ENCODE measurements at places on chromosomes 2 and 18.

DNA sequence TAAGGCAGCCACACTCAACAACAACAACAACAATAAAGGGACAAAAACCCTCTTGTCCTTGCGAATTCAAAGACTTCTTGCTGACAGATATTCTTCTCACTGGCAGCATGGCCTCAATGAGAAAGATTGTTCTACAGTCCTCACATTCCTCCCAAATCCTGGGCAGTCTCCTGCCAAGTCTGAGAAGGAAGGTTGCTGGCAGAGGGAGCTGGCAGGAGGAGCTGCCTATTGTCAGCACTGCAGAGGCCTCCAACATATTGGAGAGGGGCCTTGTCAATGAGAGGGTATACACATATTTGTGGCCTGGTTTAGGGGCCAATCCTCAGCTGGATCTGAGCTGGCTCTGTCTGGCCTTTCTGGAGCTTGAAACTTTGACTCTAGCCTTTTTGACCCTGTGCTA is 63.5 kb downstream of the LAMA3 start:
- H3K27ac ChIP-seq, result no peak overlapping the region
- peaks cover 4% of the 10 kb centered on the region for H3K4me1 ChIP-seq
- H3K36me3 ChIP-seq, result no peaks in the 10 kb centered on the region
- H3K4me3 ChIP-seq, result no peak overlapping the region
- DNase-seq, result no peak

- DNase-seq, result no peak
- H3K27ac ChIP-seq, result no peak overlapping the region
Measured at GRCh38 chr2:140064243-140064642, 1284.1 kb upstream of the NXPH2 start.

- no peak overlapping the region for H3K4me3 ChIP-seq
- peak; percentile 87 for DNase-seq
- H3K4me1 ChIP-seq, result peaks cover 5% of the 10 kb centered on the region
- H3K27me3 ChIP-seq, result peaks cover 40% of the 10 kb centered on the region
- no peak overlapping the region for H3K27ac ChIP-seq
Measured at GRCh38 chr18:77650799-77651385, 401.2 kb downstream of the GALR1 start.

DNA sequence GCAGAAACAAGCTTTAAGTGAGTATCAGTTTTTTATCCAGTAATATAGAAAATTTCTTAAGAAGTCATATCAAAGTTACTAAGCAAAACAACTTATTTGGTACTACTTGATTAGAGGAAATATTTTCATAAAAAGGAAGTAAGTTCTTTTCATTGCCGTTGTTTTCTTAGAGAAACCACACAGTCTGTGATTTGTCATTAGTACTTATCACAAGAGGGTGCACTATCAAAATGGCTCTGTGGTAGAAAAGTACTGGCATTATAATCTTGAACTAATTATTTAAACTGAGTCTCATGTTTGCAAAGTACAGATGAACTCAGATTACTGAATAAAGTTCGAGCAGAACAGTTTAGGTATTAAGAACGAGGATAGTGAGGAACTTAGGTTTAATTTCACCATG is 93.4 kb downstream of the IKZF2 start:
- H3K27ac ChIP-seq, result no peak overlapping the region
- DNase-seq, result no peak
- no peaks in the 10 kb centered on the region for H3K4me1 ChIP-seq
- no peaks in the 10 kb centered on the region for H3K27me3 ChIP-seq
- H3K4me3 ChIP-seq, result no peak overlapping the region
